ENCODE measurements at places on chromosomes 3 and 15.

GRCh38 chr15:67807836-67808235 lies 17.5 kb upstream of the SKOR1 start:
- no peak for DNase-seq

DNA sequence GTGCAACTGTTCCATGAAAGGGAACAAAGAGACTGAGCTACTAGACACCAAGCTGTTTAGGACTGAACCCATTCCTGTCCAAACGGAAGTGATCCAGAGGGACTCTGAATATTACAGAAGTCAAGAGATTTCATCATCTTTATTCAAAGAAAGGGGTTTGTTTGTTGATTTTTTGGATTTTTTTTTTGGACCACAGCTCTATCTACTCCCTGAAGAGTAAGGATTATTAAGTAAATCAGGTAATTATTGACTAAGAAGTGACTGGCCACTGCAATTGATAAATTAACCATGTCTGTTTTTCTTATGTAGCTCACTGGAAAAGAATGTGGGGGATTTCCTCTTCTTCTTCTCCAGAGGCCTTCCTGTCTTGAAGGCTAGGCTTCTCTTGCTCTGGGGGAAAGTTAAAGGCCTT lies 146.6 kb upstream of the TPM1 start:
- no peak for DNase-seq

GRCh38 chr15:85024003-85024402 lies 42.3 kb downstream of the PDE8A start:
- no peak for DNase-seq

DNA sequence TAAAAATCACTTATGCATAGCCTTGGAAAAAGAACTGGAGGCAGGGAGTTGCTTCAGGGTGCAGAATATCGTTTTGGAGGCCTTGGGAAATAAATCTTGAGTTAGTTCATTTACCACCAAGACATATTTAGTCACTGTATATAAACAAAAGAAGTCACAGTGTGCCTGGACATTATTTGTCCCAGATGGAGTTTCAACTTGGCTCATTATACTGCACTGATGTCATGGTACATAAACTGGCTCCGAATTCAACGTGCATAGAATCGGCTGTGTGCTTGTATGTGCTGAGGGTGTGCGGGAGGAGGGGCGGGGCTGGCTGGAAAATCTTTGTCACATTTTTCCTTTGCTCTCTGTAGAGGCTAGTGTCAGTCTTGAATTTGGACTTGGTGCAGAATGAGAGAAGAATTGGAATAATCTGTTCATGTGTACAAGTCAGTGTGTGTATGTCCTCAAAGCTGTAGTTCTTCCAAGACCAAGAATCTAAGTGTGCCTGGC lies 86.6 kb downstream of the FNDC3B start:
- no peak for DNase-seq

- DNase-seq = no peak
Observed at GRCh38 chr3:61665987-61666386, 104.6 kb downstream of the PTPRG start.

All from hematopoietic multipotent progenitor cell (in vitro differentiated cells).